Frontal cortex (tissue), 4 donors: ENCODE measurements at places on chromosomes 4 and X.

GRCh38 chr4:153113838-153114105, 90.5 kb upstream of the TRIM2 start:
- no peak for DNase-seq

DNA sequence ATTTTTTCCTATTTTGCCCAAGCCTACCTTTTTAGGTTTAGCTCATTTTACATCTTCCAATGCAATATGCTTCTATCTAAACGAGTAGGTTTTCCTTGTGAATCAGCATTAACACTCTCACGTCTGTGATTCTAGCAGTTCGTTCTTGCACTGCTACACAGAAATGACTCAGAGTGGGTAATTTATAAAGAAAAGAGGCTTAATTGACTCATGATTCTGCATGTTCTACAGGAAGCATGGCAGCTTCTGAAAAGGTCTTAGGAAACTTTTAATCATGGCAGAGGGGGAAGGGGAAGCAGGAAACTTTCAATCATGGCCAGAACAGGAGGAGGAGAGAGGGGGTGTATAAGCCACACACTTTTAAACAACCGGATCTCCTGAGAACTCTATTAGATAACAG, 44.9 kb downstream of the SPANXN1 start:
- no peak for DNase-seq

GRCh38 chr4:19038231-19038630, 1016.7 kb upstream of the LCORL start:
- DNase-seq: no peak

DNA sequence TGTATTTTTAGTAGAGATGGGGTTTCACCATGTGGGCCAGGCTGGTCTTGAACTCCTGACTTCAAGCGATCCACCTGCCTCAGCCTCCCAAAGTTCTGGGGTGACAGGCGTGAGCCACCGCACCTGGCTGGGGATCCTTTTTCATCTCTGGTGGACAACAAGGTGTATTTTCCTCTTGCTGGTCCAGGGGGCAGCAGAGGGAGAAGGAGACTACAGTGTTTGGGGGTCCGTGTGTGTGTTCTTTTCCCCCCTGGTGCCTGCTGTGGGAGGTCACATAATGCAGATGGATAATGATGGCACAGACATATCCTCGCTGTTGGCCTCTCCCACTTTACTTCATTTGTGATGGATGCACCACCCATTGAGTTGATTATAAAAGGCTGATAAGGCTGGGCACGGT, 39.0 kb upstream of the CD99 start:
- DNase-seq: no peak

- DNase-seq: no peak
Measured at GRCh38 chr4:74455361-74456055, 10.6 kb downstream of the AREG start.

DNA sequence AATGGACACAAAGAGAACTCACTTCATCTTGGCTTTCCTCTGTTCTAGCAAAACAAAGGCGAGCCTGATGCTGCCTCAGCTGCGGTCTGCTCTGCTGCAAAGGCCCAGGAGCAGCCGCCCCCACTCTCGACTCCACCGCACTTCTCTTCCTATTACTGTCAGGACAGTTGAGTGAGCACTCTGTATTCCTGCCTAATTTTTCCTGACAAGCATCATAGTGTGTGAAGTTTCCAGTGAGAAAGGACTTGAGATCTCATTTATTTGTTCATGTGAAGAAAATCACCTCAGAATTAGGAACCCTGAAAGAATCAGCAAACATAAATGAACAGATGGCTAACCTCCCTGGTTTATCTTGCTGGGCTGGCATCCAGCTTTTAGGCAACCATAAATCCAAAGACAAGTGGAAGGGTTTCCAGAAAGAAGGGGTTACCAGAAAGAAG, 15.6 kb downstream of the SCARB2 start:
- no peak for DNase-seq

DNA sequence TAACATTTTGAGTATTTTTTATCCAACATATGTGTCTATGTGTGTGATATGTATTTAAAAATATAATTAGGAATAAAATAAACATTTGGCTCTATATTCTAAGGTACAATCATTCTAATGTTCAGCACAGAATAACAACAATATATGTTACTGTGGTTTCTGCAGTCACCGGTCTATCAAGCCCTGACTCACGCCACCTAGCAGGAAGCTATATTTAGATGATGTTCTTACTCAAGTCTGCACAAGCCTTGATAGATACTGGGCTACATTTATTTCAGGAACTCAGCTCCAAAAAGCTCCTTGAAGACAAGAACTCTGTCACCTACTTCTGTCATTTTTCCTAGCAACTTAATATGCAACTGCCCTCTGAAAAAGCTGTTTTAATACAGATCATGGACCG, 152.0 kb upstream of the FTHL17 start:
- DNase-seq: no peak

- no peak for DNase-seq
Measured at GRCh38 chrX:150446151-150446550, 83.0 kb downstream of the MAMLD1 start.

GRCh38 chr4:23297327-23297726, 592.5 kb downstream of the PPARGC1A start:
- no peak for DNase-seq

GRCh38 chrX:10126044-10126443, 30.7 kb upstream of the CLCN4 start:
- DNase-seq: no peak
